ENCODE measurements at places on chromosomes 4 and X.
A peak's percentile ranks its signal among the peaks of the same experiment; 100 is the strongest.

- no peak for DNase-seq
Observed at GRCh38 chrX:50865311-50865710, 45.2 kb upstream of the BMP15 start.

GRCh38 chr4:54184581-54184980 is 44.5 kb upstream of the PDGFRA start:
- no peak for DNase-seq

- DNase-seq: no peak
Observed at GRCh38 chr4:145945431-145946155, 7.0 kb upstream of the ZNF827 start.

GRCh38 chrX:39470588-39471407 is 627.0 kb downstream of the BCOR start:
- no peak for DNase-seq

DNA sequence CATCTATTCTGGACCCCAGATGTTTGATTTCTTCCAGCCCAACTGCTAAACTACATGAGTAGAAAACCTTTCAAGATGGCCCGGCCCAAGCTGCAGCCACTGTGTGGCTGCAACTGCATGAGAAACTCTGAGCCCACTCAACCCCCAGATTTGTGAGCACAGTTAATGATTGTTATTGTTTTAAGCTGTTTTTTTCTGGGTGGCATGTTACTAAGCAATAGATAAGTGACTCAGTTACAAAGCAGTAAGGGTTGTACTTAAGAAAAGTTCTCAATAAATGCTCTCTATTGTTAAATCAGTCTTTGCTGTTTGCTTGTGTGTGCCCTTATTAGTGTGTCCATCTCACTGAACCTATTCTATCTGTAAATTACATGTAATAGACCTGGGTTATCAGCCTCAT is 51.8 kb downstream of the GC start:
- no peak for DNase-seq

DNA sequence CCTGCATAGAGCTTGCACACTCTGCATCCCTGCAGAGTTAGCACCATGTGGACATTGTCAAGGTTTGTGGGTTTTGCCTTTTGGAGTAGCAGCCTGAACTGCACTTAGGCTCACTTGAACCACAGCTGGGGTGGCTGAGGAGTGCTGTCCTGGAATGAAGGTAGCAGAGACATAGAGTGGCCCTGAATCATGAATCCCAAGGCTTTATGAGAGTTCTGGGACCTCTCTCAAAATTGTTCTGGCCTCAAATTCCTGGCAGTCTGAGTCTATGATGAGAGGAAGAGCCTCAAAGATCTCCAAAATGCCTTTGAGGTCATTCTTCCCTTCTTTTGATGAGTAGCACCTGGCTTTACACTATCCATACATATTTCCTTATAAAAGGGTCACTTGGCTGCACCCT is 37.1 kb upstream of the ADH1C start:
- no peak for DNase-seq

GRCh38 chr4:53854991-53855568 is 209.3 kb downstream of the CHIC2 start:
- DNase-seq: peak; percentile 9

- no peak for DNase-seq
Observed at GRCh38 chr4:70183168-70183939, 12.2 kb upstream of the ODAM start.

- no peak for DNase-seq
Observed at GRCh38 chr4:1808396-1808795, 15.3 kb downstream of the FGFR3 start.

- DNase-seq: no peak
Observed at GRCh38 chr4:128571747-128572146, 237.8 kb upstream of the JADE1 start.

- no peak for DNase-seq
Observed at GRCh38 chrX:38548508-38548907, 12.8 kb upstream of the TSPAN7 start.

DNA sequence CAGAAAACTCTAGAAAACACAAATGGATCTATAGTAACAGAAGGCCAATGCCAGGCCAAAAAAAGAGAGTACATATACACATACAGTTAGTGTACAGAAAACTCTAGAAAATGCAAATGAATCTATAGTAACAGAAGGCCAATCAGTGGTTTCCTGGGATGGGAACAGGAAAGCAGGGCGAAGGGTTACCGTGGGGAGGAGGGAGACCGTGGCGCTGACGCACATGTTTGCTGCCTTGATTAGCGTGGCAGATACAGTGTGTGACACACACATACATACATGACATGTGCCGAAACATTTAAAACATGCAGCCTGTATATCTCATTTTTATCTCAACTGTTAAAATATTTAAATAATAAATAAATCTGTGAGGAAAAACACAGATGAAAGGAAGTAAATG is 14.7 kb downstream of the GAK start:
- no peak for DNase-seq

Data from SIG-M5 (cell line).